IMR-90 (cell line): ENCODE measurements at places on chromosomes 4 and X.
A peak's percentile ranks its signal among the peaks of the same experiment; 100 is the strongest.

GRCh38 chrX:102934624-102935023 is 2.4 kb upstream of the RAB40AL start:
- peak; percentile 4 for DNase-seq

DNA sequence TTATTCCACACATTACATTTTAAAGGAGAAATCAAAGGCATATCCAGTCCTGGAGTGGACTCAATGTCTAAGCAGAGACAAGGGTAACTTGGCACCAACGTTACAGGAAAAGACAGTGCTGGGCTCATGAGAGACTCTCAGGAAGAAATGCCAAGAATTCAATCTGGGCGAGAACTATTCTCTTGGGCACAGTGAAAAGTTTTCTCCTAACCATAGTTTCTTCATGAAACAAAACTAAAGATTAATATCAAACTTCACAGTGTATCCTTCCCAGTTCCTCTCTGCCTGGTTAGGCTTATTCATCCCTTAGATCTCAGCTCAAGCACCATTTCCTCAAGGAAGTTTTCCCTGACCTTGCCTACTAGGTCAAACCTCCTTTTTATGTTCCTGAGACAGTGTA is 109.4 kb upstream of the TLL1 start:
- DNase-seq: no peak

DNA sequence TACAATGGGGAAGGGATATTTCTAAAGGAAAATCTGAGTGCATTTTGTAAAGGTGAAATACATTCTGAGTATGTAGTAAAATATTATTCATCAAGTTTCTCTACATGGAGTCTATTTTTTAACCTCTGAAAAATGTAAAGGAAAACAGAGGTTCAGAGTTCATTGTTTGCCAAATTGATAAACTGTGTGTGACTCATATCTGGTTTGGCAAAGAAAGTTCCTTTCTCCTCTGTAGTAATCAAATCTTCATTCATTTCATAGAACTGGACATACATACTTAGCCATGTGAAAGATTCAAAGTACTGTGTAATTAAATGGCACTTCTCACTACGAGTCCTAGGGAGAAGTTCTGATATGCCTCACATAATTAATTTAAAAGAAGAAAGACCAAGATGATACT is 61.6 kb downstream of the HPGD start:
- no peak for DNase-seq

- DNase-seq: no peak
Measured at GRCh38 chr4:2878346-2878745, 34.7 kb downstream of the ADD1 start.

- DNase-seq: no peak
Measured at GRCh38 chrX:16476692-16477091, 173.3 kb upstream of the S100G start.

- no peak for DNase-seq
Measured at GRCh38 chrX:16711893-16712547, 449 bp downstream of the CTPS2 start.

GRCh38 chr4:19575924-19576323 is 675.8 kb upstream of the SLIT2 start:
- DNase-seq: no peak
